Left hindlimb (tissue), 1 donor: ENCODE measurements at places on chromosomes 3 and 15.
A peak's percentile ranks its signal among the peaks of the same experiment; 100 is the strongest.

DNA sequence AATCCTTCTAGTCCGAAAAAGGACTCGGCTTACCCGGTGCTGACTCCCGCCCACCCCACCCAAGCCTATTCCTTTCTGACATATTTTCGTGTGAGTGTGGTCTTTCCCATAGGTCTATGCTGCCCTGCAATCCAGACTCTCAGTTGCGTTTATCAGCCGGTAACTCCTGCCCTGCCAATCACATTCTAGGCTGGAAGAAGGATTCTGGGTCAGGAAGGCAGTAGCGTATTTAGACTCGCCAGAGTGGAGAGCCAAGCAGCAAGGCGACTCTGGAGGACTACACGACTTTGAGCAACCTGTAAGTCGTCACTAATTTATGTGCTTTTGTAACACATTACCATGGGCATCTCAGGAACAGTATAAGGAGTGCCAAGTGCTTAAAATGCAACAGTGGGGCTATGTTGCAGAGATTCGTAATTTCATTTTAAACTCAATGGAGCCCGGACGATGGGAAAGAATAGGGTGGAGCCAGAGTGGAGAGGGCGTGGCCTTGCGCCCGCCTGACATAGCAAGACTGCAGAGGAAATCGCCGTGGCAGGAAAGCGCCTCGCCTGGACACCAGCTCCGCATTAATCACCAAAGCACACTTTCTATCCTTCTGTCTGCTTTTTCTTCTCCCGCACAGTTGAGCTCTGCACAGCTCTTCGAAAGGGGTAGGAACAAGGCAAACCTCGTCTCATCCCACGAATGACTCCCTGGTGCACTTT is 1044.2 kb downstream of the AGBL1 start:
- no peak for DNase-seq

DNA sequence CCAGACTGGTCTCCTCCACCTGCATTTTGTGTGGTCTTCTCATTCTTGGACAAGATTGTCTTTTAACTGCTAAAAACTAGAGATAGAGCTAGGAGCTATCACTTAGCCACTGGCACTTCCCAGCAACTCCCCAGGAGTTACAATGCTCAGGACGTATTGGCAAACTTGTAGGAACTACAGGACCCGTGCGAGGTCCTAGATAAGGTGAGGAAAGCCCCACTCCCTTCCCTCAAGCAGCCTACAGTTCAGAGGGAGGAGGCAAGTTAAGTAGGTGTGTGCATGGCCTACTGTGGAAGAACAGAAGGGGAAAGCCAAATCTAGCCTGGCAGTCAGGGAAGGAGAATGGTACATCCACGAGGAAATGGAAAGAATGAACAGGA is 504.7 kb upstream of the PROK2 start:
- no peak for DNase-seq

DNA sequence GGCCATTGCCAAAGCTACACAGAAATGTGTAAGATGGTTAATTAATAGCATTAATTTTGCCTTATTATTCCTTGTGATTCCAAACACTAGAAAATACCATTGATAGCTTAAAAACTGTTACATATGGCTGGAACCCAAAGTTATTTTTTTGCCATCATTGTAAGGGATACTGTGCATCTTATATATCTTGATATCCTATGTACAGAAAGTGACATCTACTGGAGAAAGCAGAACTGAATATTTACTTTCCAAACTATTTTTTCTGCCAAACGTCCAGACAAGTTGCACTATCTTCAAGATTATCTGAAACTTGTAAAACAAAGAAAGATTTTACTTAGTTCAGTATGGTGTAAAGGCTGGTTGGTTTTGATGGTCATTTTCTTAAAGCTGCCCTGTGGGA is 33.3 kb upstream of the MEIS2 start:
- DNase-seq, result no peak

- peak; percentile 22 for DNase-seq
These were observed 61.6 kb downstream of the SPSB4 start for GRCh38 chr3:141112686-141113297.

DNA sequence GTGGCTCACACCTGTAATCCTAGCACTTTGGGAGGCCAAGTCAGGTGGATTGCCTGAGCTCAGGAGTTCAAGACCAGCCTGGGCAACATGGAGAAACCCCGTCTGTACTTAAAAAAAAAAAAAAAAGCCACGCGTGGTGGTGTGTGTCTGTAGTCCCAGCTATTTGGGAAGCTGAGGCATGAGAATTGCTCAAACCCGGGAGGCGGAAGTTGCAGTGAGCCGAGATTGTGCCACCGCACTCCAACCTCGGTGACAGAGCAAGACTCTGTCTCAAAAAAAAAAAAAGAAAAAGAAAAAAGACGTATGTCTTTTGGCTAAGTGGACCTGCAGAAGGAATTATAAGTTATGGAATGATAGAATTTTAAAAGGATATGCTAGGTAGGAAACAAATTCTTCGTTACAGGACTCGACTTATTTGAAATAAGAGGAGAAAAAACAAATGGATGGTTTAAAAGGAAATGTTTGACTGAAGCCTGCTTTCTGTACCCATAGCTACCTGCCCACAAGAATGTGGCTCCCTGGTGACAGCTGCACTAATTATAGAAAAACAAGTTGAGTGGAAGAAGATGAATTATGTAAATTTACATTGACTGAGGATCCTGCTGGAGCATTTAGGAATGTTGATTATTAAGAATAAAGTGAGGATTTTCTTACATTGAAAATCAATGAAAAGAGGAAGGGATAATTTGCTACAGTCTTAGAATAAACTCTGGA is 36.0 kb upstream of the SKIL start:
- no peak for DNase-seq

DNA sequence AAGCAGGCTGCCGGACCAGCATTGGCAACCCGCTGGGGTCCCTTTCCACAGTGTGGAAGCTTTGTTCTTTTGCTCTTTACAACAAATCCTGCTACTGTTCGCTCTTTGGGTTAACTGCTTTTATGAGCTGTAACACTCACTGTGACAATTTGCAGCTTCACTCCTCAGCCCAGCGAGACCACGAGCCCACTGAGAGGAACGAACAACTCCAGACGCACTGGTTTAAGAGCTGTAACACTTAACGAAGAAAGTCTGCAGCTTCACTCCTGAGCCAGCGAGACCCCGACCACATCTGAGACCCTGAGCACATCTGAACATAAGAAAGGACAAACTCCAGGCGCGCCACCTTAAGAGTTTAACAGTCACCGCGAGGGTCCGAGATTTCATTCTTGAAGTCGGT is 10.7 kb upstream of the CCR4 start:
- DNase-seq, result no peak

GRCh38 chr3:186340204-186340603 is 21.8 kb downstream of the DGKG start:
- no peak for DNase-seq

- DNase-seq, result peak; percentile 58
These were observed 1.5 kb downstream of the ZIC1 start for GRCh38 chr3:147410526-147411237.

DNA sequence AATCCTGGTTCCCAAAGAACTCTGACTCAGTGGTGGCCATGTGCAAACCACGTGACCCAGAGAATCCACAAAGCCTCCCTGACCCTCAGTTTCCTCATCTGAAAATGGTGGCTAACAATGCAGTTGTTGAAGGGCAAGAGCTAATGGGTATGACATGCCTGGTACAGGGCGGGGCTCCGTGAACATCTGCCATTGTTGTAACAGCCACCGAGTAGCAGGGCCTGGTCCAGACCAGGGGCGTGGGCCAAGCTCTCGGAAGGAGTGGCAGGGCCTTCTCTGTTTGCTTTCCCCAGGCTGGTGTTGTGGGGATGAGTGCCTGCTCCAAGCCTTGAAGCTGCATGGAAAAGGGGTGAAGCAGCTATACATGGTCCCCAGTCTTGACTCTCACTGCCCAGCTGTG is 13.4 kb downstream of the MAPKAPK3 start:
- no peak for DNase-seq

DNA sequence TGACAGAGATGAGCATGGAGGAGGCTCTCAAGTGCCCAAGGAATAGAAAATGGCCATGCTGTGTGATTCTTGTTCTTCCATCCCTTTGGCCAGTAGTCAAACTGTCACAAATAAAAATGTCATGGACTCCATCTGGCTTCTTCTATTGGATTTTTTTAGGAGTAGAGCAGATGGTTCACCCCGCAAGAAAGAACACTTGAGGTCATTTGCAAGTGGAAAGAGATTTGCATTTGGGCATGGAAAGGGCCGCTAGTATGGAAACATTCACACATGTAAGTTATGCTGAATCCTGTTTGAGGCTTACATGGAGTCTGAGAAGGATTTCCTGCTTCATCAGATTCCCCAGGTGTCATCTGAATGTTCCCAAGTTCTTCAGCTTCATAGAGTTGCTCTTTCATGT is 53.1 kb upstream of the CFAP161 start:
- DNase-seq, result no peak

- no peak for DNase-seq
These were observed 93.9 kb downstream of the PLOD2 start for GRCh38 chr3:146067048-146067447.

GRCh38 chr3:74639681-74640080 is 25.2 kb upstream of the CNTN3 start:
- no peak for DNase-seq

DNA sequence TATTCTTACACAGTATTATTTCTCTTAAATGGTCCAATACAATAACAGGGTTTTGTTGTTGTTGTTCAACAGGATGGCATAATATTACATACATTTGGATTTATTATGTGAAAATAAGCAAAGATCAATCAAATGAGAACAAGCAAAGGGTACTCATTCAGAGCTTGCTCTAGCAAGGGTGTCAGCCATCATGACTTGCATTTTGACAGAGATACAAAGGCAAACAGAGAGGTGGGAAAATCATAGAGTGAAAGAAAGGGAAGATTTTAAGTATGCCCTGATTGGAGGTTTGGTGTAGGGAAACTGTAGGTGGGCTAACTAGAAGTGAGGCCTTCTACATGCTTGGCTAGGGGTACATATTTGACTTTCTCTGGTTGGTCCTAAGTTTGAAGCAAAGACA is 109.1 kb upstream of the BCHE start:
- DNase-seq, result no peak

GRCh38 chr15:66959066-66959465 is 106.3 kb upstream of the SMAD3 start:
- no peak for DNase-seq

DNA sequence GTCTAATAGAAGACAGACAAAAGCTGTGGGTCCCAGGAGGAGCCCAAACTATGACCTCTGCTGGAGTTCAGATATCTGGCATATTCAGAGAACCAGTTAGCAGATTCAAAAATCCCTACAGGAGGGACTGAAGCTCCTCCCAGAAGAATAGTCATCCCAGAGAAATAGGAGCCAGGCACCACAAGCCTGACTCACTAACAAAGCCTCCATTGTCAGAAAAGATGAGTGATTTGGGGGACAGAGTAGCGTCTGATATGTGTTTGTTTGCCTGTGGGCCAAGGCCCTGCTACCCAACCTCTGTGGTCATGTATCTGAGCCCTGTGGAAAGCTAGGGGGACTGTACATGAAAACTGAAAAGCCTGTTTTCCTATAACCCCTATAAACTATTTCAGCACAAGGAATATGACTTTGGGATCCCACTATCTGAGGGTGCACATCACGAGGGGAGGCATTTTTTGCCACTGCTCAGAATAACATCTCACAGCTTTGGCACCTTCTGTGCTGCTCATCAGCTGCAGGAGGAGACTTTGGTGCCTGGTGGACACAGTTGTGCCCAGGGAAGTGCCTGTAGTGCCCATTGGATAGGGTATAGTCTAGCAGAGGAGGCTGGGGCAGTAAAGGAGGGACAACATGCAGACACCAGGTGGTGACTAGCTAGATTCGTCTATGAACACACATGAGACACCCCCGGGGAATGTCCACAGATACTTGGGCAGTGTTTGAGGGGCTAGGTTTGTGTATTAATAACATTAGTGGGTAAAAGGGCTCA is 9.7 kb upstream of the LARP6 start:
- DNase-seq, result no peak

DNA sequence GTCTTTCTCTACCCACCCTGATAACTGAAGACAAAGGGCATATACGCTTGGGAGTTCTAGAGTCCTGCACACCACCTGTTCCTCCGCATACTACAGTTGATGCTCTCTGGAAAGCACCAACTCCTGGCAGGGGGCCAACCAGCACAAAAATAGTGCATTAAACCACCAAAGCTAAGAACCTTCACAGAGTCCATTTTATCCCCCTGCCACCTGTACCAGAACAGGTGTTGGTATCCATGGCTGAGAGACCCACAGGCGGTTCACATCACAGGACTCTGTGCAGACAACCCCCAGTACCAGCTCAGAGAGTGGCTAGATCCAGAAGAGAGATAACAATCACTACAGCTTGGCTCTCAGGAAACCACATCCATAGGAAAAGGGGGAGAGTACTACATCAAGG is 114.4 kb upstream of the POU1F1 start:
- DNase-seq, result no peak

- no peak for DNase-seq
These were observed 58.3 kb upstream of the HES1 start for GRCh38 chr3:194077602-194078001.

DNA sequence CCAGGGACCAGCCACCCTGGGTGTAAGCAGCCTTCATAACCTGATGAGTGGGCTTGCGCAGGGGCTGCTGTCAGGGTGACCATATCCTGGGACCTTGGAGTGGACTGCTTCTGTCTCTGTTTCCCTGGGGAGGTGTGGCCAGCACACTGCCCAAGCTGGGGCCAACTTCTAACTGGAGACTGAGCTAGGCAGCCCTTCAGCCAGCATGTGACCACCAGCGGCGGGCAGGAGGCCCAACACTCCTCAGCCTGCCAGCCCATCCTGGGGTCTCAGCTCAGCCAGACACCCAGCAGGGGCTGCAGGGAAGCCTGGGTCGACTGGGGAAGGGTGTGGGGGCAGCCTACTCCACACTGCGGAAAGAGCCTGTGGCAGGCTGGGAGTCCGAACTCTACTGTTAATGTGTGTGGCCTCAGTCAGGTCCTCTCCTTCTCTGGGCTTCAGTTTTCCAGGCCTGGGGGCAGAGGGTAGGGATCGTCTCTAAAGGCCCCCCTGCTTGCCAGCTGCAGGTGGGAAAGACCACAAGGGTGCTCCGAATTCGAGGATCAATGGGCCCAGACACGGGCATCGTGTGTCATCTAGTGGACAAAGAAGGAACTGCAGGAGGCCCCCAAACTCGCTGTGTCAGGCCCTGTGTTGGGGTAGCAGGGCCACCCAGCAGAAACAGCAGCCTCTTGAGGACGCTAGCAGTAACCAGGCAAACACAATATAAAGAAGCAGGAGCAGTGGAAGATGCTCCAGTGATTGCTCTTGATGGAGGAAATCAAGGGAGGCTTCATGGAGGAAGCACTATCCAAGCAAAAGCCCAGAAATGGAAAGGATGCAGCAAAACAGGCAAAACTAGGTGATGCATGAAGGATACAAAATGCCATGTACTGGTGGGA is 2.0 kb upstream of the SEMA3G start:
- DNase-seq, result no peak

DNA sequence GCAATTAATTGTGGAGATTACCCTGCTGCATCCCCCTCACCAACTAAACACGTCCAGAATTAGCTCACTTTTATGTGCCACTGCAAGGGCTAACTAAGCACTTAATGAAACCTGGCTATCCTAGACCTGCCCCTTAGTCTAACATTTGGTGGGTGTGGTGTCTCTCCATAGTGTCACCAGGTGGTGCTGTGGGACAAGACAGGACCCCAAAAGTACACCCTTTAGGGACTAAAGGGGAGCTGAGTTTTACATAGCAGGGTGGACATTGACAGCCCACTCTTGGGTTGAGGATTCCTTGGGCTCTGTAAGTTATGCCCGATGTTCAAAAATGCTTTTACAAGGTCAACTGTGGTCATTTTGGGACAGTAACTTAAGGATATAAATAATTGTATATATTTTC is 5.7 kb downstream of the DUT start:
- DNase-seq, result no peak
